ENCODE measurements at places on chromosomes 3 and 15.

- DNase-seq, result no peak
Measured at GRCh38 chr3:158483701-158484235, 87.2 kb upstream of the MLF1 start.

- no peak for DNase-seq
Measured at GRCh38 chr15:36605604-36606263, 26.3 kb downstream of the CDIN1 start.

DNA sequence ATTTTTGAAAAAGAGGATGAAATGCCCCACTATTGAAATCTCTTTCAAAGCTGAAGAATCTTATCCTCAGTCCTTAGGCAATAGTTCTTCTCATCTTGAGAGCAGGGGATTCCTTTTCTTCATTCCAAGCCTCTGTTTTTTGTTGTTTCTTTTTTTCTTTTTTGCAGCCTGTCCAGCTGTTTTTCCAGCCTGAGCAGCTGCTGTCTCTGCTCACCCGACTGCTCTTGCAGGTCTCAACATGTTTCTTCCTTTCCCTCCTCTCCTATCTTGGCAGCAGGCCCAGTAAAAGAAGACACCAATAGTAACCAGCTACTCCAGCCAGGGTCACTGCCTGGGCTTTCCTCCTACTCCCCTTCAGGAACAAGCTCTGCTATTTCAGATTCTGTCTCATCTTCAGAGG, 23.8 kb downstream of the MEX3B start:
- DNase-seq, result no peak

DNA sequence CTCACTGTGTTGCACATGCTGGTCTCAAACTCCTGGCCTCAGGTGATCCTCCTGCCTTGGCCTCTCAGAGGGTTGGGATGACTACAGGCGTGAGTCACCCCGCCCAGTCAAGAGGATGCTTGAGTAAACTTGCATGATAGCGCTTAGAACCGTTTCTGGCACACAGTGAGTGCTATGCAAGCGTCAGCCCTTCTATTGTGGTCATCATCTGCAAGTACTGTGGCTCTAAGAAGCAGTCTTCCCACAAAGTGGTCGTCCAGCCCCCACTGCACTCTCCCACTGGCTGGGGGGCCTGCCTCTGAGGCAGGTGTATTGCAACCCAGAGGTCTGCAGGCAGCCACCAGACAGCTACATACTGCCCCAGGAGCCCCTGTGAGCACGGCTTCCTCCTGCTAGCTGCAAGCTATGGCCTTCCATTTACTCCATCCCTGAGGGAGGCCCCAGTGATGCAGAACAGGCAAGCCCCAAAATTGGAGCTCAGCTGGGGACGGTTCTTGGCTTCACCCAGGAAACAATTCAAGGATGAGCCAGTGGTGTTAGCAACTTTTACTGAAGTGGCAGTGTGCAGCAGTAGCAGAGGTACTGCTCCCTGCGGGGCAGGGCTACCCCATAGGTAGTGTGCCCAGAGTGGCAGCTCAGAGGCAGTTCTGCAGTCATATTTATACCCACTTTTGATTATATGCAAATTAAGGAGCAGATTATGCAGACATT, 95.4 kb downstream of the LSM3 start:
- DNase-seq, result no peak

DNA sequence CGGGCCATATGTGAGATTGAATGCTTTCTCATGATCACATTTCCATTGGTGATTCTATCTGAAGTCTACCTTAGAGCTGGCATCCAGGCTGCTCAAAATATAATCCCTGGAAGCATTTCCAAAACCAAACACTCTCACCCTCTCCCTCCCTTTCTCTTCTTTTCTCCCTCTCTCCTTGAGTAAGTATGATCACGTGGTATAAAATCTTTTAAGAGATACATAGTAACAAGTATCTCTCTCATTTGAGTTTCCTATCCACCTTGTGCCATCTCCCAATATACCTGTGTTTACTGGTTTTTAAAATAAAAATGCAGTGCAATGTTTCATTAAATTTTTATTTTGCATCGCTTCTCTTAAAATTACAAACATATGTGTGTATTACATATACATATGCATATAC, 350.9 kb upstream of the KCNH8 start:
- DNase-seq, result no peak

- DNase-seq, result no peak
Measured at GRCh38 chr3:195131176-195131575, 139.8 kb downstream of the XXYLT1 start.

DNA sequence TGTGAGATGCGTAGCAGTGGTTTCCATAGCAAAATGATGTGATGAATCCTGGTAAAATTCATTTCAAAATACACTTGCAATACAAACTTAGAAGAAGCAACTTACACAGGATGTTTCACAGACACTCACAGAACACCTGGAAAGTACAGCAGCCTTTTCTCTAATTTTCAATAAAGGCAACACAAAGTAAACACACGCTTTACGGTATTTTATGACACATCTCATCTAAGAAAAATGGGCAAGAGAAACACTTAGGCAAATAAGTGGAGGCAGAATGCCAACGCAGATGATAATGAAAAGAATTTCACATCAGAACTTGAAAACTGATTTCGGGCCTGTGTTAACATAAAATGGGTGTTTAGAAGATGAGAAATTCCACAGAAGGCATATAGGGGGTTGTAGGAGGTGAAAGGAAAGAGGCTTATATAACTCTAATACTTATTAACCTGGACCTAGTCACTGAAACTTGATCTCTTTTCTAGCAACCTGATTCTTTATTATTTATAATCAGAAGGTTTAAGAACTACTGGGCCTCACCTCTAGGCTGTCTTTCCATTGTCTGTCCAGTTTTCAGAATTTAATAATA, 25.6 kb upstream of the MAP3K13 start:
- no peak for DNase-seq

DNA sequence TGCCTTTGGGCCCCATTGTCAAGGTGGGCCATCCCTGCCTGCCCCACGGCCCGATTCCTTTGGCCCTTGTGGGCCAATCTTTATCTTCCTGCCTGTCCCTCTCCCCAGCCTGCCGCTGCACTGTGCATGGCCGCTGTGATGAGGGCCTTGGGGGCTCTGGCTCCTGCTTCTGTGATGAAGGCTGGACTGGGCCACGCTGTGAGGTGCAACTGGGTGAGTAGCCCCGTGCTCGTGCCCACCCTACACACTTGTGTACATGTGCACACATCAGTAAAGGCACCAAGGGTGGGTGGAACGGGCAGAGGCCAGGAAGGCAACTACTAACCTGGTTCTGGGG, 12.2 kb downstream of the NT5DC2 start:
- DNase-seq, result no peak

GRCh38 chr15:100230784-100231183, 111.0 kb downstream of the ADAMTS17 start:
- no peak for DNase-seq

DNA sequence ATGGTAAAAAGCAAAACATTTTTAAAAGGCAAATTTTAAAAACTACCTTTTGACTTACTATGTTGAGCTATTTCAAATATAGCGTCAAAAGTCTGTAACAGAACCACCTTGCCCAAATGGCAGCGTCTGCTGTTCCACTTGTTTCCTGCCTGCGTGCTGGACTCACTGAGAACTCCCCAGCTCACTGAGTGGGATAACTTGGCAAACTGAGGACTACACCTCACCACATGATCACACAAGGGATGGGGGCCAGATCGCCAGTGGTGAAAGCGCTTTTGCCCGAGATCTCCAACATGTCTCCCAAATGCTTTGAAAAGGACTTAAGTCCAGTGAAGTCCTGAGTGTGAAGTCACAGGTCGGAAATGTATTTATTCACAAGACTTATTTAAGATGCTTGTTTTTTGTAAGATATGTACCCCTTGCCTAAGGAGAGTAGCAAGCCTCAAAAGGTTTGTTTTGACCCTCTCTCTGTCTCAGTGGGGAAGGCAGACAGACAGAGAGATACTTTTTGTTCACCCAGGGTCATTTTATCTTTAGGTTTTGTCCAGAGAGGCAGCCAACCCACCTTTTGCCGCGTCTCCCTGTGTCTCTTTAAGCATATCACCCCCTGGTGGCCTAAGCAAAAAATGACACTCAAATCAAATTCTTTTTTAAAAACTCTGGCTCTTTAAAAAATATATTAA, 192.6 kb downstream of the PDZRN3 start:
- no peak for DNase-seq

GRCh38 chr3:51879937-51880336, 4.5 kb upstream of the IQCF5 start:
- no peak for DNase-seq

GRCh38 chr3:39755100-39755499, 54.3 kb upstream of the MYRIP start:
- no peak for DNase-seq

DNA sequence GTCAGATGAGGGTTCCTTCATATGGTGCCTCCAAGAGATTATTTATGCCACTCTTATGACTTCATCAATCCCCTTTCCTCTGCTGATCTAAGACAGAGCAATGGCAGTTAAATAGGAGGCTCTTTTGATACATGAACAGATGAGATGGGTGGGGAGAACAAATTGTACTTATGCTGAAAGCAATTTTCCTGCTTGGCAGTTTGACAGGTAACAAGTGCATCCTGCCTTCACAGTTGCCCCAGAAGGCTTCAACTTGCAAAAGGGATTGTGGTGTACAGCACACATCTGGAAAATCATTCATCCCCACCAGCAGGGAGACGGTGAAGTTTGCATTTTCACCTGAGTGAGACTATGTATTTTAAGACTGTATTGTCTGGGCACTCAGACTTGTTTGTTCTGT, 27.3 kb downstream of the ENTPD3 start:
- DNase-seq, result no peak

- no peak for DNase-seq
Measured at GRCh38 chr3:118714800-118715199, 319.8 kb downstream of the IGSF11 start.

DNA sequence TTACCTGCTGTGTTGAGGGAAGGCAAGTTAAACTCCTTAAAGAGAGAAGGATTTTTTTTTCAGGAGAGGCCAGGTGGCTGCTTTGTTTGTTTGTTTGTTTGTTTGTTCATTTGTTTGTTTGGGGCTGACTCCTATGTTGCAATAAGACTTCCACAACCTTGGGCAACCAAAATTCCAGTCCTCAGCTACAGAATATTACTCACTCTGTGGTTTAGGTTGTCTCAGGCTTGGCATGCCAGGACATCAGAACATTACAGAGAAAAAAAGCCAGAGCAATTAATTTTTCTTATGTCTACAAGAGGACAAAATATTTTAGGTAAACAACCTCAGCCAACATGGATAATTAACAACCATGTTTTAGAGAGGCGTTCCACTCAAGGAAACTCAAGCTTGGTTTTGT, 156.7 kb upstream of the ATP11B start:
- no peak for DNase-seq

DNA sequence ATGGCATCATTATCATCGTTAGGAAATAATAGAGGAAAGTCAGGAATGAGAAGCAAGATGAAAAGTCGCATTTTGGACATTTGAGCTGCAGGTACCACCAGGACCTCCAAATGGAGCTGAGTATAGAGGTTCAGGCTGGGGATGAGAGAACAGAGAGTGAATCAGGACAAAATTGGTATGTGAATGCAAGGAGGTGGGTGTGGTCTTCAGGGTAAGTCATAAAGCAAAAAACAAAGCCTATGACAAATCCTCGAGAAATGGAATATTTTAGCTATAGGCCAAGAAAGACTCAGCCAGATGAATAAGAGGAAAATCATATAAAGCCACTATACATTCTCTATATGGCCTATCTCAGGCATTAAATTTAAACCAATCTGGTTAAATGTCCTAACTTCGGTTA, 841.3 kb downstream of the ROBO1 start:
- no peak for DNase-seq

- no peak for DNase-seq
Measured at GRCh38 chr15:91150502-91151160, 50.6 kb downstream of the SV2B start.

- no peak for DNase-seq
Measured at GRCh38 chr3:28089527-28089897, 151.9 kb upstream of the CMC1 start.

GRCh38 chr3:66851894-66852613, 146.1 kb upstream of the KBTBD8 start:
- DNase-seq, result no peak

- no peak for DNase-seq
Measured at GRCh38 chr15:50116477-50116876, 2.6 kb downstream of the ATP8B4 start.

- no peak for DNase-seq
Measured at GRCh38 chr3:149356630-149357029, 20.8 kb downstream of the TM4SF1 start.
